Kasumi-1 (cell line): ENCODE measurements at places on chromosomes 5 and 9.
A peak's percentile ranks its signal among the peaks of the same experiment; 100 is the strongest.

GRCh38 chr9:14079440-14079839, 234.5 kb downstream of the NFIB start:
- no peak for DNase-seq

GRCh38 chr5:163809473-163809872, 304.1 kb downstream of the MAT2B start:
- DNase-seq: no peak

- DNase-seq: no peak
Observed at GRCh38 chr9:21585756-21586752, 103.9 kb upstream of the IFNE start.

- no peak for DNase-seq
Observed at GRCh38 chr5:39720136-39720535, 295.4 kb upstream of the DAB2 start.

DNA sequence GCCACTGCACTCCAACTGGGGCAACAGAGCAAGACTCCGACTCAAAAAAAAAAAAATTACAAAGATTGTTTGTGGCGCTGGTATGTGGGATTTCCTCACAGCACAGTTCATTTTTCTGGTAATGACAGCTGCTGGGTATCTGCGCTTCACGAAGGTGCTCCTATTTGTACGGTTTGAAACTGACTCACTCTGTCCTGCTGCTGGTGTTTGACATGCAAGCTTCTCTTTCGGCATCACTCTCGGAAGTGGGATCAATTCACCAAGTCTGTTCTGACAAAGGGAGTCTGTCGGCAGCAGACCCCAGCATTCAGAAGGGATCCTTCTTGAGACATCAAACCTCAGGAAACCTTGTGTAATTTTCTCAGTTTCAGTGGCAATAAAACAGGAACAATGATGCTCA, 26.3 kb downstream of the MAML1 start:
- peak; percentile 22 for DNase-seq

DNA sequence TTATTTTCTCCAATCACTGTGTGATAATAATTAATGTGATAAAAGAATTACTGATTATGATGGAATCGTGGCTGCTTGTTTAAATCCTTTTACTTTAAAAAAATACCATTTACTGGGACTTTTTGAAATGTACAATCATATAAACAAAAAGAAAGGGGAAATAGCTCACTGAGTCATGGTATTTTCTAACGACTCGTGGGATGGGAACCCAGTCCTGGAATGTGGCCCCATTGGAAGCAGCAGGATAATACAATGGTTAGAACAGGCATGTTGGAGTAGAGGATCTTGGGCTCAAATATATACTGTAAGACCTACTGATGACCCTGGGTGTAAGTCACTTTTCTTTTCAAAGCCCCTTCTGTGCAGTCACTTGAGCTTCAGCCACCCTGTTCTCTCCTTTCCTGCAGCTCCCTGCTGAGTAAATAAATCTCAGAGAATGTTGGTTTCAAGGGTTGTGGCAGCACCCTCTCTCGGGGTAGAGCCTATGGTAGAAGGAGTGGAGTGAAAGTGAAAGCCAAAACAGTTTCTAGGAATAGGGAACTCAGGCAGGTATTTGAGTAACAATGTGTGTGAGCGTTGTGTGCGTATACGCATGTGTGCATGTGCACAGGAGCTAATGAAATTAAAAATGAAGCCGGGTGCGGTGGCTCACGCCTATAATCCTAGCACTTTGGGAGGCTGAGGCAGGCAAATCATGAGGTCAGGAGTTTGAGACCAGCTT, 40.8 kb upstream of the LARP1 start:
- no peak for DNase-seq

GRCh38 chr5:117455236-117456233, 880.9 kb upstream of the SEMA6A start:
- no peak for DNase-seq

DNA sequence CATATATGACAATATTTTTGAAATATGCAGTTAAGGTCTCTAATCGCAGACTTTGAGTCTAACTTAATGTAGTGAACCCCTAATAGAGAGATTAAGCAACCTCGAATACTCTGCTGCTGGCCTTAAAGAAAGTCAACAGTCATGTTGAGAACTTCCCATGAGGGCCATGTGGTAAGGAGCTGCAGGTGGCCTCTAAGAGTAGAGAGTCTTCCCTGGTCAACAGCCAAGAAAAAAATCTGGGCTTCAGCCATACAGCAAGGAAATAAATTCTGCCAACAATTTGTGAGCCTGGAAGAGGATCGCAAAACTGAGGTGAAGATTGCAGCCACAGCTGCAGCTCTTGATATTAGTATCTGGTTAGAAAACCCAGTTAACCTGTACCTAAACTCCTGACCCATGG, 935.2 kb upstream of the TYRP1 start:
- no peak for DNase-seq

- no peak for DNase-seq
Observed at GRCh38 chr5:172450861-172451695, 3.2 kb downstream of the SH3PXD2B start.

DNA sequence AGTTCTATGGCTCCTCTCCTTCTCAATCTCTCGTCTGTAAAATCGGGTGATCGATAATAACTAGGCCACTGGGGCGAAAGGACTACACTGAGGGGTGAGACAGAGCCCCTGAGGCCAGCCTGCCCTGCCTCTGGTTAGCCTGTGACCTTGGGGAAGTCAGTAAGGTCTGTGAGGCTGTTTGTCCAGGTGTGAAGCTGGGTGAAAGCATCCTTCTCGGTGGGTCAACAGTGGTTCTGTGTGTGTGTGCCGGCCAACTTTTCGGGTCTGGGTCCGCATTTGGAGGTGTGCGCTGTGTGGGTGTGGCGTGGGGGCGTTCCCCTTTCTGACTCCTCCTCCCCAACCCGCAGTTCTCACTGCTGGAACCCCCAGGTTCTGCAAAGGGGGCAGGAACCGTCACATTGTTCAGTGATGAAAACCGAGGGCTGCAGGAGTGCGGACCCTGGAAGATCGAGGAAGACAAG, 5.0 kb upstream of the RNF44 start:
- DNase-seq: peak; percentile 44

DNA sequence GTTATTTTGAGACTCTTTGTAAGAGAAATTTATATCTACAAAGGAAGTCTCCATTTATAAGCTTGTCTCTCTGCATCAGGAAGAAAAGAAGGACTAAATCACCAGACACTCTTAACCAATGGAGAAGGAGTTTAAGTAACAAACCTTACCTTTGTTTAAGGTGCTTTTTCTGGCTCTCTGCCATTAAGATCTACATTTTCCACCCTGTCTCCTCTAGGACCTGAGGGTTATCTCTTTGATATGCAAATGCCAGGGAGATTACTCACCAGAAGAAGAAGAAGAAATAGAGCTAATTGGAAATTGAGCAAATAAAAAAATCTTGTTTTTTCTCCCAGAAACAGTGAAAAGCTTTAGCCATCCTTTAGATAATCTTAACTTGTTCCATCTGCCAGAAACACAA, 60.9 kb downstream of the CDKN2A start:
- DNase-seq: no peak

GRCh38 chr9:120846251-120846889, 3.6 kb upstream of the PSMD5 start:
- DNase-seq: no peak
